ENCODE measurements at places on chromosomes 12 and 14.

GRCh38 chr14:75123991-75124390 is 2.9 kb downstream of the NEK9 start:
- no peak for DNase-seq

- DNase-seq, result no peak
These were observed 172.8 kb upstream of the DCN start for GRCh38 chr12:91355150-91356006.

- DNase-seq, result no peak
These were observed 536 bp downstream of the TM7SF3 start for GRCh38 chr12:27013611-27014084.

DNA sequence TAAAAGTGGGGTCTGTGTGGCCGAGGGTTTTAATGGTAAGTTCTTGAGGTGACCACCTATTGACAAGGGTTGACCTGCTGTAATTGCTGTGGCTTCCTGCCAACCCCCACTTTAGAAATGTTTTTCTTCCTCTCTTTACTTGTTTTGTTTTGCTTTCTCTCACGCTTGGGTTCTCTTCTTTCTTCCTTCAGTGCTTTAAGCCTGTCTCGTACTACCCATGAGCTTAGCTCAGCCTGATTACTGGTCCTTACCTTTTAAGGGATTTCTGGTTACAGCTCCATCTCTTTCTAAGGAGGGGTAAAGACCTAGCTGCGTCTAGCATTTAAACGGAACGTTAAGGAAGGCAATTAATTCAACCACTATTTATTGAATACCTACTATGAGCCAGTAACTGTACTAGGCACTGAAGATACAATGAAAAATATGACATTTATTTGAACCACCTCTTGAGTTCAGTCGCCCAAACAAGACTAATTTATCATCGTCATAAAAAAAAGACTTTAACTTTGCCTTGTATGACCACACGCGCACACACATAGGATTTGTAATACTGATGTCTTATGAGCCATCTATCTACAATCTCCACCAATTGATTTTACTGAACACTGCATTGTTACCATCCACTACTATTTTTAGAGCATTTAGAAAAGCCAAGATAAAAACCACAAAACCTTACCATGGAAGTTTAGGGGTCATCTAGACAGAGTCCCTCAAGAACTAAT is 888 bp upstream of the PPP1R12A start:
- no peak for DNase-seq

- DNase-seq, result no peak
These were observed 105.8 kb downstream of the TGFB3 start for GRCh38 chr14:75875958-75876357.

DNA sequence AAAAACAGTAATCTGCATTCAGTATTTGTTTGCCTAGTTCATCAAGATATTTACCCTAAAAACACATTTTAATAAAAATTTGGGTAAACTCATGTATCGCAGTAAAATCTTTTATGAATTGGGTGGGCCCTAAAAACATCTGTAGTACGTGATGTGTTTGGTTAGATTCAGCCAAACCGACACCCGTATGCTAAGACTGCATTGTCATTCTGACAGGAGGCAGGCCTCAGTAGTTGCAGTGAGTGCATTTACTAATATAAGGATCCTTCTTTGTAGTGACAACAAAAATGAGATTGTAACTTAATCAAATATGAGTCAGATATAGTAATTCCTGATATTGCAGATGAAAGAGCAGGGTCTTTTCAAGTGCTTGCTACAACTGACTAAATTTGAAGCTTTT is 191.8 kb downstream of the SLC16A7 start:
- no peak for DNase-seq

- no peak for DNase-seq
These were observed 92.2 kb downstream of the TBC1D30 start for GRCh38 chr12:64916411-64917261.

DNA sequence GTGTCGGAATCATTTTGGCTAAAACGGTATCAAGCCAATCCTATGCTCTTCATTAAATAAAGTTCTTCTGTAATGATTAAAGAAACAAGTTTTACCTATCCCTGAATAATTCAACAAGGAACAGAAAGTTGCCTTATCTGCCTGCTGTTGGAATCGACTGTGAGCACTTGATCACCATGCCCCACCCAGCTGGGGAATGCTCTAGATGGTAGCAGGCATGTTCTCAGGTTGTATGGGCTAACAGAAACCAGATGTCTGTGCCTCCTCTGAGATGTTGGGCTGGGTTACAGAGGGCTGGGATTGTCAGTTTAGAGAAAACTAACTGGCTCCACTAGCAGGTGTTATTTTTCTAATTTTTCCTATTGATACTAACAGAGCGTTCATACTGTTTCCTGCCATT is 28.9 kb downstream of the RTRAF start:
- DNase-seq, result no peak

GRCh38 chr12:124422570-124423523 is 128.0 kb downstream of the RFLNA start:
- DNase-seq, result no peak

- DNase-seq, result no peak
These were observed 49.7 kb upstream of the CHPT1 start for GRCh38 chr12:101647711-101648110.

- DNase-seq, result peak; percentile 90
These were observed at the start of gene GPR132 for GRCh38 chr14:105065280-105066228. TSS of gene GPR132 (minus strand) at chr14:105065430. CDS start at chr14:105055420, 10,010 bp downstream.

DNA sequence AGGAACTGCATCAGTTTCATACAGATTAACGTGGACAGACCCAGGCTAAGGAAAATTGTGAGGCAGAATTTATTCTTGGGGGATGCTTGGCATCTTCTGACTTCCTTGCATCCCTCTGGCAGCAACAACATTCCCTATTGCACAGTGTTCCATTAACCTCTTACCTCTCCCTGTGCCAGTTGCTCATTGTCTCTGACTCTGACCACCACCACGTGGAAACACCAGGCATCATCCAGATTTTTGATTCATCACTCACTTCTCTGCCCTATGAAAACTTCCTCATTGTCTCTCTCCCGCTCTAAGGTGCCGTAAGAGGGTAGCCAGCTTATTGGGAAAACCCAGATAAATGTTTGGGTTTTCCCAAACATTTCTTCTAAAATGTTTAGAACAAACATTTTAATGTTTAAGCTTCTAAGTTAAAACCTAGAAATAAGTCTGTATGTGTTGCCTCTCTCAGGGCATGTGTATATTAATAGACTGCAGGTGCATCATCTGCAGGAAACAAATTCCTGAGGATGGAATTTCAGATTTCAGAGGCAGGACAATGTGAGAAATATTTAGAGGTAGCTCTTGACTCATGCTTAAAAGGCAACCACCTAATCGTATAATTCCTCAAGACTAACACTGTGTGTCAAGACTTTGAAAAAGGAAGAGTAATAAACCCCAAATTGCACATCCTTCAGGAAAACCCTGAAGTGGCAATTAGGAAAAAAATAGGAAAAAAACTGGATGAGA is 64.5 kb upstream of the SLC35F4 start:
- DNase-seq, result no peak

DNA sequence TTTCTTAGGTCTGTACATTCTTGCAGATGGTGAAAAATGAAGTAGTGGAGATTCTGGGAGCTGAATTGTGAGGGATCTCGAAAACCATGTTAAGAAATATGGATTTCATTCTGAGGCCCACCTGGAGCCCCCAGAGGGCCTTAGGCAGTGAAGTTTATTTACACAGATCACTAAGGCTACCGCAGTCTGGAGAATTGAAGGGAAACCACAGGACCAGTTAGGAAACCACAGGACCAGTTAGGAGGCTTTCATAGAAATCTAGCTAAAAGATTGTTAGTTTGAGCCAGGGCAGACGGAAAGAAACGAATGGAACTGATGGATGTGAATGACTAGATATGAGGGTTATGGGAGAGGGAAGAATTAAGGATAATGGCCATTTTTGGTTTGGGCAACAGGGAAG is 7.2 kb downstream of the CBLN3 start:
- no peak for DNase-seq

GRCh38 chr12:26101350-26101734 is 23.5 kb downstream of the BHLHE41 start:
- no peak for DNase-seq

GRCh38 chr12:132510111-132510724 is 20.3 kb downstream of the FBRSL1 start:
- no peak for DNase-seq

DNA sequence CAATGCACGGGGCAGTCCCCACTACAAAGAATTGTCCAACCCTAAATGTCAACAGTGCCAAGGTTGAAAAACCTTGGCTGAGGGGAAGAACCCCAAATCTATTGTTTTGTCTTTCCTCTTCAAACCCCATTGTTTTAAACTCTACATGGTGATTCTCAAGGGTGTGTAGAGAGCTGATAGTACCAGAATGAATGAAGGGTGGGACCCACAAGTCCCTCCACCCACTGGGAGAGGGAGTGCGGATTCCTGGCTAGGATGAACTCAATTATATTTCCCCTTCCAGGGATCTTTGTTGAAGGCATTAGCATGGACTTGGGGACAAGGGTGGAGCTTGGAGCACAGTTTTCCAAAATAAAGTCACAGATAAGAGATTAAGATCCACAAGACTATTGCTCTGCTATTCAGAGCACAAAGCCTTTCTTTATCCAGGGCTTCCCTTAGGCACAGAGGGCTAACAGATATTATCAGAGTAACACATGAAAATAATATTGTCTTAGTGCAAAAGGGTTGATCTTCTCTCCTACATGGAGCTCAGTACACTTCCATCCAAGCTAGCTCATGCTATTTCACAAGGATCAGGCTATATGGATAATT is 755.1 kb upstream of the TBX3 start:
- no peak for DNase-seq

- no peak for DNase-seq
These were observed 368.6 kb downstream of the BCL11B start for GRCh38 chr14:98903371-98903770.

DNA sequence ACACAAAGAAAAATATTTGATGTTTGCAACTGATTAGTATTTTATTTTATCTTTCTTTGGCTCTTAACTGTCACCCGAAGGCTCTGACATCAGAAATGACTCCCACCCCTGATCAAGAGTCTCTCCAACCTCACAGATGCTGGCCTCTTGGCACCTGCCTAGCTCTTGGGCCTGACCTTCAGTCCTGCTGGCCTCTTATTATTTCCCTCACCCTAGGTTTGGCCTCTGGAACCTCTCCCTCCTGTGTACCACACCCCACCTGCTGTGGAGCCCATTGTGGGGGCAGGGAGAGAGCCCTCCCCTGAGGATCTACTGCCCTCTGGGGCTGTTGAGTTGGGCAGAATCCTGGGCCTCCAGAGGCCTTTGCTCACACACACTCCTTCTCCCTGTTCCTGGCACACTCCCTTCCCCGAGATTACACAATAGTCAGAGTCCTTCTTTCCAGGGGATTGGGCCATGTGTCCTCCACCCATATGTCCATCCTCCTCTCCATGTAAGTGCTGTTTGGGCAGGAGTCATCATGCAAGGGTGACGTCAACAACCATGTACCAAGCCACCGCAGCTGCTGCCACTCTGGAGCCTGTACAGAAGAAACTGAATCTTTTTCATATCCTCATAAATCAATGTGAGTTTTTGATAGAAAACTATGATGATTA is 124.3 kb downstream of the RASSF9 start:
- no peak for DNase-seq

DNA sequence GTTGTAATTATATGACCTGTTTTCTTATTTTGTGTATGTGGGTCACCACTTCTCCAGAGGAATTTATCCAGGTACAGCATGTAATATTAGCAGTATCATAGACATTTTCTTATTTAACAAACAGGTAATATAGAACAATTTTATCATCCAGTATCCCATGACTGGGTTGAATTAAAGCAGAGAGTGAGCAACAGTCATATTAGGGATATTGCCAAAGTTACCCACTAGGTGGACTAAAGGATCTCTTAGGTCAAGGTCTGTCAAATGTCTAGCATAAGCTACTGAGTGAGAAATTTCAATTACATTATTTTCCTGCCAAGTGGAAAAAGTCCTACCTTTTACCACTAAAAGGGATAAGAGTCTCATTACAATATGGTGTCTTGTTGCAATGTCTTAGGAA is 62.1 kb upstream of the TRIM9 start:
- no peak for DNase-seq

GRCh38 chr14:103105580-103106150 is 11.1 kb downstream of the EXOC3L4 start:
- DNase-seq, result no peak

- DNase-seq, result no peak
These were observed 4.3 kb upstream of the AP1G2 start for GRCh38 chr14:23571701-23572523.

DNA sequence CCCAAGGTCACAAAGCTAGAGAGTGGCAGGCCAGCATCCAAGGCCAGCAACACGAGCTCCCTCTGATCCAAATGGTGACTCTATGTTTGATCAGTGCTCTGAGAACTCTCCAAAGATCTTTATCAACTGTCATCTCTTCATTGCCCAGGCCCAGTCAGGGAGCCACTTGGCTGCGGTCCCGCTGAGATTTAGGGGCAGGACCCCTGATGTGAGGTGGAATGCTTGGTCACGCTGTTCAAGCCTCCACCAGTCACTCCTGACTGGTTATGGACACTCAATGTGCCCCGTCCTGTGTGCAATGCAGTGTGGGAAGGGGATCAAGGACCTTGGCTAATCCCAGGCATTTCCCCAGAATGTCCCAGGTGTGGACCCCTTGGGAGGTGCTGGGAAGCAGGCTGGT is 19.8 kb upstream of the TCL1B start:
- no peak for DNase-seq

DNA sequence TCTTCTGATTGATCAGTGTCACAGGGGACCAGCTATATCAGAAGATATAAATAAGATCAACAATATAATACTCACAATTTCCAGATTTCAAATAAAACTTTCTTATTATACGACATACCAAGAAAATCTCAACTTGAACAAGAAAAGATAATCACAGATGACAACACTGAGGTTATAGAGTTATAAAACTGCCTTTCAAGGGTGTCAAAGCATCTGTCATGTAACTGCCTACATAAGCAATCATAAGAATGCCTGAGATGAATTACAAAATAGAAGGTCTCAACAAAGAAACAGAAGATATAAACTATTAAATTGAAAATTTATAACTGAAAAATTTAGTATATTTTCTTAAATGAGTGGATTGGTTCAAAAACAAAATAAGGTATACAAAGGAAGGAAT is 659.2 kb downstream of the SLC16A7 start:
- DNase-seq, result no peak

- DNase-seq, result no peak
These were observed 109.0 kb downstream of the ESR2 start for GRCh38 chr14:64185184-64185583.

GRCh38 chr12:114726092-114726710 is 42.2 kb upstream of the TBX3 start:
- DNase-seq, result no peak
